ENCODE measurements at places on chromosomes 13 and 19. TPM values are rescaled to one million over a fixed set of nuclear protein-coding genes. Genes with fewer than 3 reads are reported as not detected.

MISP gene
- total RNA-seq = 8.9 TPM

TNFSF9 gene
- total RNA-seq = 4.1 TPM

APOE gene
- 447 TPM for total RNA-seq

TSSK6 gene
- total RNA-seq = 2.9 TPM

UBL5 gene
- total RNA-seq = 241 TPM

POU4F1 gene
- total RNA-seq = not detected

CAMSAP3 gene
- total RNA-seq = 25.6 TPM

C19orf12 gene
- total RNA-seq = 19.2 TPM

NLRP11 gene
- total RNA-seq = not detected

FGF14 gene
- 5.0 TPM for total RNA-seq

MIR17HG gene
- total RNA-seq = 6.1 TPM

GIPR gene
- total RNA-seq = 7.5 TPM

ZNF792 gene
- 12.1 TPM for total RNA-seq

ADM5 gene
- 2.1 TPM for total RNA-seq

LYPD3 gene
- 0.74 TPM for total RNA-seq

FAM216B gene
- 17.0 TPM for total RNA-seq

- DNase-seq = peak; percentile 66
Measured at GRCh38 chr19:3801412-3802096, 15.4 kb upstream of the MATK start.

GRCh38 chr13:33229446-33230177, 55.9 kb downstream of the STARD13 start:
- no peak for DNase-seq

GRCh38 chr13:110942248-110942981, 27.5 kb upstream of the ANKRD10 start:
- DNase-seq = no peak

DNA sequence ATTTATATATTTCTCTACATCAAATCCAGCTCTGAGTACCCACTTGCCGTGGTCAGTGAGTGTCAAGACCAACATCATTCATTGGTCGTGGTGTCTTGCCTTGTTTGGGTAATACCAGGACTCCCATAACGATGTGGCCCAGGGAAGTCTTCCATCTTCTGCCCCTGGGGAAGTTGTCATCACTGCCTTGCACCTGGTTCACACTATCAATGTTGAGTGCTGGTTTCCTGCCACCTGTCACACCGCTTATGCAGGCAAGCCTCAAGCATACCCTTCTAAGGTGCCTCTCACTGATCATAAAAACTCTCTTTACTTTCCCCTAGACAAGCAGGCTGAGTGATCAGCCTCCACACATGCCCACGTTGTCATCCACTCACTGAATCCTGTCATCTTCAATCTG, 382.4 kb downstream of the KCTD12 start:
- no peak for DNase-seq

- DNase-seq = no peak
Measured at GRCh38 chr19:42422901-42423461, 4.2 kb downstream of the LIPE start.

DNA sequence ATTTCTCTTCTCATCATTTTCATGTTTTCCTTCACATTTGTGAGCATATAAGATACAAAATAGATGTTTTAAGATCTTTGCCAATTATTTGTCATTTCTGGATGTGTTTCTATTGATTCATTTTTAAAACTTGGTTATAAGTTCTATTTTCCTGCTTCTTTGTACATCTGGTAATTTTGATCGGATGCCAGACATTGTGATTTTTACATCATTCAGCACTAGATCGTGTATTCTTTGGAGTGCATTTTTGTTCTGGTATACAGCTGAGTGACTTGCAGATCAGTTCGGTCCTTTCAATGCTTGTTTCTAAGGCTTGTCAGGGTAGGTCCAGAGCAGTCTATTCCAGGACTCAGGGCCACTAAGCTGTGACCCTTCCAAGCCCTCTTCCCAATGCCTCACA, 198.2 kb downstream of the KLF12 start:
- DNase-seq = no peak

- DNase-seq = no peak
Measured at GRCh38 chr13:102793611-102794355, 5.0 kb downstream of the POGLUT2 start.

DNA sequence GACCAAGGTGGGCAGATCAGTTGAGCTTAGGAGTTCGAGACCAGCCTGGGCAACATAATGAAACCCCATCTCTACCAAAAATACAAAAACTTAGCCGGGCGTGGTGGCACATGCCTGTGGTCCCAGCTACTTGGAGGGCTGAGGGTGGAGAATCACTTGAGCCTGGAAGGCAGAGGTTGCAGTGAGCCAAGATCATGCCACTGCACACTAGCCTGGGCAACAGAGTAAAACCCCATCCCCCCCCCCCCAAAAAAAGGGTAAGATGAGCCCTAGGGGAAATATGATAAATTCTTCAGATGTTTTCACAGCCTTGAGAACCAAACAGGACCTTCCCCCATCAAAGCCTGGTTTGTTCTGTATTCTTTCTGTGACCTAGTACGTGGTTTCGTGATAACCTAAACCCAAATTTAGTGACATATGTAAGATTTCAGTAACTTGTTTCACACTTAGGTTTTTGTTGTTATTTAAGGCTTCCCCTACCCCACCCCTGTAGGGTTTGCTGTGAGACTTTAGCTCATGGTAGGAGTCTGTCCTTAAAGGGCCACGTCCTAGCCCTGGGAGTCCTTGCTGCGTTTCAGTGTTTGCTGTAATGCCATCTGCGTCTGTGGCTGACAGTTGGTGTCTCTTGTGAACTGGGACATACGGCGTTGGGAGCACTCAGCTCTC, 49.6 kb downstream of the MYO9B start:
- DNase-seq = no peak

DNA sequence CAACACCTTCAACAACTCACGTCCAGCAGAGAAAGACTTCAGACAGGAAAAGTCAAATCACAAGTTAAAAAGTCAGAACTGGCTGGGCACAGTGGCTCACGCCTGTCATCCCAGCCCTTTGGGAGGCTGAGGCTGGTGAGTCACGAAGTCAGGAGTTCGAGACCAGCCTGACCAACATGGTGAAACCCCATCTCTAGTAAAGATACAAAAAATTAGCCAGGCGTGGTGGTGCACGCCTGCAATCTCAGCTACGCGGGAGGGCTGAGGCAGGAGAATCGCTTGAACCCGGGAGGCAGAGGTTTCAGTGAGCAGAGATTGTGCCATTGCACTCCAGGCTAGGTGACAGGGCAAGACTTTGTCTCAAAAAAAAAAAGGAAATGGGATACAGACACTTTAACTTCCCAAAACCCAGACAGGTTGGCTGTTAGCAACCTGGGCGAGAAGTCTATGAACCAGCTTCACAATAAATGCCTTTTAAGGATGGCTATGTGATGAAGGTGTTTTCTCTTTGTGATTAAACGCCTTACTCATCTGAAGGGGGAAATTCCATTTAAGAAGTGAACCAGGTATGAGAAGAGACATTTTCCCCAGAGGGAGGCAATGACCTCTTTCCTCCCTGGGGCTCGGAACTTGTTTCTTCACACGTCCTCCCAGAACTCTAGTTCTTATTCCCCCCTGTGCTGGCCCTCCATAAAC, 80.4 kb downstream of the INSR start:
- no peak for DNase-seq

GRCh38 chr13:61777271-61777670, 361.6 kb upstream of the PCDH20 start:
- no peak for DNase-seq

GRCh38 chr13:62356977-62357376, 941.3 kb upstream of the PCDH20 start:
- no peak for DNase-seq

- DNase-seq = no peak
Measured at GRCh38 chr19:18894254-18895037, 1.5 kb downstream of the CERS1 start.

GRCh38 chr13:39349391-39349960, 253.5 kb downstream of the LHFPL6 start:
- DNase-seq = no peak

GRCh38 chr19:17686592-17687024, 1.5 kb downstream of the UNC13A start:
- DNase-seq = no peak

GRCh38 chr19:15893477-15893876, 4.4 kb downstream of the CYP4F2 start:
- DNase-seq = no peak

GRCh38 chr13:24997367-24997967, 98.5 kb upstream of the PABPC3 start:
- DNase-seq = no peak

- peak; percentile 61 for DNase-seq
Measured at GRCh38 chr13:75760131-75761021, 124.2 kb downstream of the LMO7 start.

GRCh38 chr19:13835791-13836723, 40.8 kb downstream of the ZSWIM4 start:
- peak; percentile 82 for DNase-seq

DNA sequence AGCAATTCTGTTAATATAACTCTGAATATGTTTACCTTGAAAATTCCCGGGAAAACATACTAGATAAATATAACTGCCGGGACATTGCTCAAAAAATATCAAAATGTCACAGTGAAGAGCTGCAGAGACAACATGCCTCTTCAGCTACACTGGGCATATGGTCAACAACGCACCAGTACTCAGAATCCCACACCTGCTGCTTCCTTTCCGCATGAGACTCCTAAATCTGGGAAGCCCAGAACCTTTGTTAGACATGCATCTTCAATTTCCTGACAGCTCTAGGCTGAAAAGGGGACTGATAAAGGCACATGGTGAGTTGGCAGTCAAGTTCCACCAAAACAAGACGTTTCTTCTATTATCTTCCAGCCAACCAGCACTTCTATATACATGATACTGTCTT, 53.7 kb downstream of the USP12 start:
- no peak for DNase-seq

DNA sequence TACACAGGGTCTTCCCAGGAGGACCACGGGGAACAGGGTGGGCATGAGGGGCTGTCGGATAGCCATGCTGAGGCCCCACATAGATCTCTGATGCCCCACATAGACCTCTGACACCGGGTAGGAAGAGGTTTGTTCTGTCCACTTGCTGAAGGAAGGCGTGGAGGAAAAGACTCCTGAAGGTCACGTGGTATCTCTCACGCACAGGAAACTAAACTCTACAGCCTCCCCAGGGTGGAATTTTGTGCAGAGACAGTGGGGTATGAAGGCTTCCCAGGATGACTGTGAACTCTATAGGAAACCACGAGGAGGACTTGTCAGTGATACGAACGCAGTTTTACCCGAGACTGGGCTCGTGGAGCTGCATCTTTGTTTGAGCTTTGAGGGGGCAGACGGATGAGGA, 2.8 kb downstream of the EVI5L start:
- no peak for DNase-seq

GRCh38 chr19:45448887-45449299, 18.9 kb upstream of the FOSB start:
- DNase-seq = no peak

- no peak for DNase-seq
Measured at GRCh38 chr19:45153339-45154063, 7.3 kb downstream of the NKPD1 start.

GRCh38 chr19:21576481-21576880, 71.1 kb downstream of the ZNF429 start:
- DNase-seq = no peak

GRCh38 chr13:30016398-30016797, 166.0 kb upstream of the UBL3 start:
- no peak for DNase-seq

- no peak for DNase-seq
Measured at GRCh38 chr13:25945596-25945995, 106.2 kb downstream of the SHISA2 start.

GRCh38 chr13:50015258-50015657, at the start of gene KCNRG:
KCNRG (plus strand) TSS chr13:50015444; CDS start chr13:50015494, 50 bp downstream.
- no peak for DNase-seq

- DNase-seq = no peak
Measured at GRCh38 chr13:41639237-41639904, 182.0 kb downstream of the RGCC start.

- no peak for DNase-seq
Measured at GRCh38 chr19:970695-971094, 13.4 kb upstream of the WDR18 start.

GRCh38 chr13:99339736-99340397, 32.7 kb upstream of the GPR183 start:
- no peak for DNase-seq

DNA sequence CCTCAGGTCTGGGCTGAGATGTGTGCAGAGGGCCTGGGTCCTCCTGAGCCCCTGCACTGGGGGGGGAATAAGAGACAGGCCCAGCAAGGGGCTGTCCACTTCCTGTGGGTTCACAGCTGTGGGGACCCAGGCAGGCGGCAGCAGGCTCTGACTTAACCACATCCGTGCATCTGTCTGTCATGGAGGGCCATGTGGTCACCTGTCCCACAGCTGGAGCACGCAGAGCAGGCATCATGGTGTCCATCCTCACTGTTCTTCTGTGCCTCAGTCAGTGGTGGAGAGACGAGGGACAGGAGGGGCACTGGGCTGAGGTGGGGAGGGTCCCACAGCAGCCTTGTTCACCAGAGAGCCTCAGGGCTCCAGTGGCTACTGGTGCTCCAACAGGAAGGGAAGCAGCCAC, 16.3 kb upstream of the KIR3DL3 start:
- no peak for DNase-seq

GRCh38 chr13:39023761-39024160, 14.1 kb downstream of the PROSER1 start:
- no peak for DNase-seq

DNA sequence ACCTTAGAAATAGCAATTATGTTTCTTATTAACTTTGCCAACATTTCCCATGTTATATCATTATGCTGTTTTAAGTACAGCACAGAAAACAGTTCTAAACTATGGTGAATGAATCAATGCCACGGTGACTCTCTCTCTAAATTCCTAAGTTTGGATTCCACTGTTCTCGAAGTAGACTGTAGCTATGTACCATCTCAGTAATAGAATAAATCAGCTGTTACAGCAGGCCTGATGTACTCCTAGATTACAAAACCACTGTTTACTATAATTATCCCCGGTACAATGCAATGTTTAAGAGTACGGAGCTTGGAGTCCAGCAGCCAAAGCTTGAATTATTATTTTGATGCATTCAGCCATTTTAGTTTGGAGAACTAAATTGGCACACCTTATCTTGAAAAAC, 476.3 kb upstream of the SLITRK1 start:
- DNase-seq = no peak
